ENCODE measurements at places on chromosomes 7 and 10.

DNA sequence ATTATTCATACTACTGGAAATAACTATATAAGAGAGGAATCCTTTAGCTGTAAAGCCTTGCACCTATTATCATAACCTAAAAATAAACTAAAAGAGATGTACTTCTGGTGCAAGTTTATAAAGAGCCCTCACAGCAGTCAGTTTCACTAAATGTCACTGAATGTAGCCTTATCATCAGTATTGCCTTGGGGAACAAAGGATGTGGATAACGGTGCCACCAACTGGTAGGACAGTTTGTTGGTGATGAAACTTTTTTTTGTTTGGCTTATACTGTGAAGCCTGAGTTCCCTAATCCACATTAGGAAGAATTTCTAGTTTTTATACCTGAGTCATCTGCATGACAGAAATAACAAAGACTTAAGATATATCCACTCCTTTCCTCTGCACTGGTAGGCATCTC, 117.9 kb upstream of the COL1A2 start:
- peak; percentile 52 for DNase-seq

DNA sequence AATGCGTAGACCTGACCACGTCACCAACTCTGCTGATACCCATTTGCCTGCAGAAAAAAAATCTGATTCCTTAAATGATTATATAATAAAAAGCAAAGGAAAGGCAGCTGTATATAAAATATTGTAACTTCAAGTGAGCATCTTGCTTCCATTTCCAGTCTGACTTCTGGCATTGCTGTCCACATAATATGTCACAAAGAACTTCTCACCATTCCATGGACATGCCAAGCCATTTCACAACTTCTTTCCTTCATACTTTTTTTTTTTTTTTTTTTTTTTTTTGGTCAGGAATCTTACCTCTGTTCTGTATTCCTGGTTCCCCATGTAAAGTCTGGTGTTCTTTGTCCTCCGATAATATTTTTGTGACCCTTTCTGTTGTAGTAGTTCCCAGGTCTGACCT, 165.5 kb downstream of the SND1 start:
- no peak for DNase-seq

GRCh38 chr10:47139121-47139520, 160.9 kb upstream of the GDF10 start:
- no peak for DNase-seq

DNA sequence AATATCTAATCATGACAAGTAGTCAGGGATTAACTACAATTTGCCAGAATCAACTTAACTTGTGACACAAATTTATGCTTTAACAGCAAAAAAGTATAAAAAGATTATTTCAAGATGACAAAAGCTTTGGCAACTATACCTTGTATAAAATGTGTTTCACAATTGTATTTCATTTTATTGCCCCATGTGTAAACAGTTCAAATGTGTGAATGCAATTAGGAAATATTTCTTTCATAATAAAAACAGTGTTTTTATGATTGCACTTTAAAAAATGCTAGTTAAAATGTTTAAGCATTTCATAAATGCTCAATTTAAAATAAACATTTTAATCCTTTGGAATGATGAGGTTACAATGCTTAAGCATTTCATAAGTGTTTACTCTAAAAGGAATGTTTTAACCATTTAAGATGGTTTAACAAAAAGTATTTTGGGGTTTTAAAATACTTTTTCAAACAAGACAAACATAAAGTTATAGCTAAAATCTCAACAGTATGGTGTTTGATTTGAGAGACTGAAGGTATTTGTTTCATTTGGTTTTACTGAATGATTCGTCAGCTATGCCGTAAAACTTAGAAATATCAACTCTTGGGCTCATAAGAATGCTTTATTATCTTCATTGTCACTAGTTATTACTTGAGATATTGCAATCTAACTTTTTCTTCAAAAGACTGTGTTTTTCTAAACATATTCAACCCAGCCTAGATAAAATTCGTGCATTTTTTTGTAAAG, 50.1 kb downstream of the SFTPD start:
- DNase-seq, result peak; percentile 46

- no peak for DNase-seq
Observed at GRCh38 chr7:50627824-50628361, 62.7 kb upstream of the DDC start.

DNA sequence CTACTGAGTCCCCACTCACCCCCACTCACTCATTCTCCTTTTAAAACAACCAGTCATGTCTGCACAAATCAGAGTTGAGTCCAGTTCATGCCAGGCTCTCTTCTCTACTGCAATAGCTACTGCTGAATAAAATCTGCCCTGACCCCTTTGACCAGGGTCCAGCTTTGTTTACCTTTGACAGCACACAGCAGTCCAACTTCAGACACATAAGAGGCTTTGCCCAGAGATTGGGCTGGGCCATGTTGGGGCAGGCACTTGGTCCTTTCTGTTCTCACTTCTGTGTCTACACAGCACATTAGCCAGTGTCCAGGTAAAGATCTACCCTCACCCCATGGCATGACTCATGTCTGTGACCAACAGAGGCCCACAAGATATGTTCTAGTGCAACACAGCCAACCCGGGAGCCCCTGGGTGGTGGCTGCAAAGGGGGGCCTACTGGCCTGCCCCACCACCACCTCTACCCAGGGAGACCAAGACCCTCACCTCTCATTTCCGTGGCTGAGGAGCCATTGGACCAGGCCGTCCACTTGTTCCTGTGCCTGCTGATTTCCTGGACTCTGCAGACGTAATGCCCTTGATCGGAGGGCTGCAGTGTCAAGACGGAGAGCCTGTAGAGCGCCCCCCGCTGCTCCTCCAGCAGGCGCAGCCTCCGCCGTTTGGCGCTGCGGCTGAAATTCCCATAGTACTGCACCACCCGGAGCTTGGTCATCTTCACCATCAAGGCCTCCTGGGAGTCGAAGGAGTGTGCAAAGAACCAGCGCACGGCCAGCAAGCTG, 8.0 kb downstream of the VSTM4 start:
- no peak for DNase-seq

DNA sequence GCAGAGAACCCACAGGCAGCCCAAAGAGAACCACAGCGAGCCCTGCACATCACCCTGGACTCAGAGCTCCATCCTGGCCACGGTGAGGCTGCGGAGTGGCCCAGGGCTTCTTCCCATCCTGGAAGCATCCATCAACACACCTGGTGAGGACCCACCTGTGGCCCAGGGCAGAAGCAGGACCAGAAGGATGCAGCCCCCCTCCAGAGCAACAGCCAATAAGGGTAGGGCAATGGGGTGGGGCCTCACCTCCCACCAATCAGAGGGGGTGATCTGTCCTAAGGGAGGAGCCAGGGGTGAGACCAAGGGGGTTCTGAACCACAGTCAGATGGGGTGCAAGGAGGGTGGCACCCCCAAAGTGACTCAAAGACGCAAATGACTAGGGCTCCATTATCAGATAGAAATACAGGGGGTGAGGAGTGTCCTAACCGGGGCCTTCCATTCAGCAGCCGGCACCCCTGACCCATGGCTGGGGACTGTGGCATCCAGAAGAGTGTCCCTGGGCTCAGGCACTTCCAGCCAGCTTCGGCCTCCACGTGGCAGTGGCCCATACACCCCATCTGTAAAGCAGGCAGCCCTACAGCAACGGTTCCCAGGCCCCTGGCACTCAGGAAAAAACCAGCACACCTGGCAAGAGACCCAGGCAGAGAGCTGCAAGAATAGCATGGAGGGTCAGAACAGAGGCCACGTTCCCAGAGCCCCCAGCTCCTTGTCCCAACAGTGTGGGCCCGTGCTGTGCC, 36.9 kb downstream of the STK32C start:
- no peak for DNase-seq

DNA sequence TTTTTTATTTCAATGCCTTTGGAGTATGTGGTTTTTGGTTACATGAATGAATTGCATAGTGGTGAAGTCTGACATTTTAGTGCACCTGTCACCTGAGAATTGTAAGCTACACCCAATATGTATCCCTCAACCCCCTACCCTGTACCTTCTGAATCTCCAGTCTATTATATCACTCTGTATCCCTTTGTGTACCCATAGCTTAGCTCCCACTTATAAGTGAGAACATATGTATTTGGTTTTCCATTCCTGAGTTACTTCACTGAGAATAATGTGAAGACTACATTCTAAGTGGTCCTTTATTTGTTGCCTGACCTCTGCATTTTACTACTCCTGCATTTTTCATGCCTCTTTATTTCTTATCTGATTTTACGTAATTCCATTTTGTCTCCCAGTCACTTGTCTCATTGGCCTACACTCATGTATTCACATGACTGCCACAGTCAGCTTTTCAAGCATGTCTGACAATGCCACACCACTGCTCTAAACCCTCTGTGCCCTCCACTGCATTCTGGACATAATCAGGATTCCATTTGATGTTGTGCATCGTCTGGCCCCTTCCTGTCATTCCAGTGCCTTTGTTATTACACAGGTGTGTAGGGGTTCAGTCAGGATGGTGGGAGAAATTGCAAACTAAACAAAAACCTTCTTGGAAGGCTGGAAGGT, 1325.5 kb downstream of the XPNPEP1 start:
- DNase-seq, result no peak

DNA sequence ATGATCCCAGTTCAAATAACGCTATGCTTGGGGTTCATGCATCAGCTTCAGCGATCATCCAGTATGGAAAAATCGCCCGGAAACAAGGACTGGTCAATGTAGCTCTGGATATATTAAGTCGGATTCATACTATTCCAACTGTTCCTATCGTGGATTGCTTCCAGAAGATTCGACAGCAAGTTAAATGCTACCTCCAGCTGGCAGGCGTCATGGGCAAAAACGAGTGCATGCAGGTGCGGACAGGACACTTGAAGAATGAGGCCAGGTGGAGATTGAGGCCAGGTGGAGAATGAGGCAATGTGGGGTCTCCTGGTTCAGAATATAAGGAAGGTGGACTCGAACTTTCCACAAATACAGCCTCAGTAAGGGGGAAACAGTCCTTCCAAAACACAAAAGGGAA, 105.8 kb downstream of the TRRAP start:
- DNase-seq, result no peak

DNA sequence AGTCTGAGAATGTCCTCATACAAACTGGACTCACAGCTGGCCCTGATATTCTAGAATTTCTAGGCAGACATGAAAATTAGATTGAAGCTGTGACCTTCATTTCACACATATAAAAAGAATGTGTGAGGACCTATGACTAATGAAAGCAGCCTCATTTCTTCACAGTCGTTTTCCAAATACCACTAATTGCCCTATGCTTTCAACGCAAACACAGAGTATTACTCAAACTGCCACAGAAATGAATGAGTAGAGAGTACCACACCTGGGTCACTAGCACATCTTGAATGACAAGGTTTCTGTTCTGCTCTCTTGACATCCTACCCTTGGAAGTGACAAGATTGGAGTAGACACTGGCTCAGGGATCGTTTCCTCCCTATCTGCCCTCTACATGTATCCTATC, 142.4 kb downstream of the C1GALT1 start:
- DNase-seq, result no peak

- no peak for DNase-seq
Observed at GRCh38 chr7:82273886-82274285, 169.7 kb downstream of the CACNA2D1 start.

GRCh38 chr7:29987811-29988317, 1.7 kb downstream of the SCRN1 start:
- peak; percentile 90 for DNase-seq

GRCh38 chr7:135856356-135857144, 107.9 kb upstream of the FAM180A start:
- DNase-seq, result peak; percentile 66

GRCh38 chr10:7606951-7607404, 59.8 kb downstream of the ITIH5 start:
- DNase-seq, result peak; percentile 27

- DNase-seq, result no peak
Observed at GRCh38 chr10:89404104-89405047, 10.0 kb upstream of the IFIT5 start.

- DNase-seq, result no peak
Observed at GRCh38 chr7:27665531-27665930, 2.8 kb upstream of the HIBADH start.

DNA sequence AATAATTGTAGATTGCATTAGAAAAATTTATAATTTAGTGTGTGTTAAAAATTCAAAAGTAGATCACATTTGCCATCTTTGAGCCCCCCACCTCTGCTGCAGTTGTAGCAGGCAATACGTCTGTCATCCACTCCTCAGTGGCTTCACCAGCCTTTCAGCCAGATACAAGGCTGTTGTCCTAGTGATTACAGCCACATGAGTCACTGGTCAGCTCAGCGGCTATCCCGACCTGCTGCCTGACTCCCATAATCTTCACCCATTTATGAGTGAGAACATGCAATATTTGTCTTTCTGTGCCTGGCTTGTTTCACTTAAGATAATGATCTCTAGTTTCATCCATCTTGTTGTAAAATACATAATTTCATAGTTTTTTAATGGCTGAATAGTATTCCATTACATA, 9.2 kb downstream of the OR2A5 start:
- DNase-seq, result no peak

DNA sequence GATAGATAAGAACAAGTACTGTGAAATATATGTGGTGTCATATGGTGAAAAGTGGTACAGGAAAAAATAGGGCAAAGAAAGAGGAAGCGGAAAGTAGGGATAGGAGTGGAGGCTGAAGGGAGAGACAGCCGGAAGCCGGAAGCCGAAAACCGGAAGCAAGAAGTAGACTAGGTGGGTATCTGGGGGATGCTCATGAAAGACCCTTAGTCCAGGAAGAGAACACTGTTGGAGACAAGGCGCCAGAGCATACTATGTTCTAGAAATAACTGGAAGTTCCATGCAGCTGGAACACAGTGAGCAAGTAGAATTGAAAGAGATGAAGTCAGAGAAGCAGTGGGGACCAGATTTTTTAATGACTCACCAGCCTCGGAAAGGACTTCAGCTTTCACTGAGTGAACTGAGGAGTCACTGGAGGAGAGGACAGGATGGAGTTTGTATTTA, 22.5 kb downstream of the ST8SIA6 start:
- DNase-seq, result peak; percentile 46

- no peak for DNase-seq
Observed at GRCh38 chr10:123526356-123527064, 139.6 kb upstream of the GPR26 start.

- no peak for DNase-seq
Observed at GRCh38 chr7:127844707-127845331, 186.4 kb downstream of the LRRC4 start.

Measured in fibroblast of skin of right quadriceps (primary cell).